ENCODE measurements at places on chromosomes 12 and 14. TPM values are rescaled to one million over a fixed set of nuclear protein-coding genes. Genes with fewer than 3 reads are reported as not detected.

The SLC4A8 gene
- total RNA-seq, result 8.2 TPM

The ZNF140 gene
- 17.2 TPM for total RNA-seq

The PROX2 gene
- not detected for total RNA-seq

The OR4K13 gene
- not detected for total RNA-seq

The ALKBH1 gene
- total RNA-seq, result 9.8 TPM
